ENCODE measurements at places on chromosomes 5 and 9.

- no peak for DNase-seq
Observed at GRCh38 chr5:78562714-78563330, 85.8 kb downstream of the LHFPL2 start.

DNA sequence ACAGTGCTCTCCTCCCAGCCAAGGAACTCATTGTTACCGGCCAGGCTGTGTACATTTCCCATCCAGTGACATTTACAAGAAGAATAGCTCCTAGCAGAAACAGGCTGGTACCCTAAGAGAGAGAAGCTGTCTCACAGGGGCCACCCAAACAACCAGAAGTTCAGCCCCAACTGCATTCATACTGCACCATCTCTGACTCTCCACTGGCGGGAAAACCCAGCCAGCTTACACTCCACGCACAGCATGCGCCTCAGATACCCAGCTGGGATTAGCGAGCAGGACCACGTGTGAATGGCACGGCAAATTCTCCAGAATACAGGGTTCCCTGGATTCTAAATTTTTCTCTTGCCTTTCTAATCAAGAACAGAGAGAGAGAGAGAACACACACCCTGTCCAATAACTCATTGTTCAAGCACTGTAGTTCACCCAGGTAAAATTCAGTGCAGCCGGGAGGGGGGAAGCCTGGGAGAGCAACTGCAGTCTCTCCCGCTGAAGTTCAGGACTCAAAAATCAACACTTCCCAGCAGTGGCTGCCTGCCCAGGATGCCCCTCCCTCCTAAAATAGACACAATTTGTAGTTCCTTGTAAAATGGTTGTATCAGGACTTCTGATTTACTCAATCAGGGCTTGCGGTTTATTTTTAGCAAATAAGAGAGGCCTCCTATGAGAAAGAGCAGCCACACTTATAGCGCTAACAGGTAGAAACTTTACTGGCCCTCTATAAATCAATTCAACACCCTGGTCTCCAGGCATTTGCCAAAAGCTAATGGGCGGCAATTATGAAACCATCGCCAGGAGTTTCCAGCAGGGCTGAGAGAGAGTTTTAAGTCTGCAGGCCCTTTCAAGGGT is 2.2 kb downstream of the COL23A1 start:
- no peak for DNase-seq

DNA sequence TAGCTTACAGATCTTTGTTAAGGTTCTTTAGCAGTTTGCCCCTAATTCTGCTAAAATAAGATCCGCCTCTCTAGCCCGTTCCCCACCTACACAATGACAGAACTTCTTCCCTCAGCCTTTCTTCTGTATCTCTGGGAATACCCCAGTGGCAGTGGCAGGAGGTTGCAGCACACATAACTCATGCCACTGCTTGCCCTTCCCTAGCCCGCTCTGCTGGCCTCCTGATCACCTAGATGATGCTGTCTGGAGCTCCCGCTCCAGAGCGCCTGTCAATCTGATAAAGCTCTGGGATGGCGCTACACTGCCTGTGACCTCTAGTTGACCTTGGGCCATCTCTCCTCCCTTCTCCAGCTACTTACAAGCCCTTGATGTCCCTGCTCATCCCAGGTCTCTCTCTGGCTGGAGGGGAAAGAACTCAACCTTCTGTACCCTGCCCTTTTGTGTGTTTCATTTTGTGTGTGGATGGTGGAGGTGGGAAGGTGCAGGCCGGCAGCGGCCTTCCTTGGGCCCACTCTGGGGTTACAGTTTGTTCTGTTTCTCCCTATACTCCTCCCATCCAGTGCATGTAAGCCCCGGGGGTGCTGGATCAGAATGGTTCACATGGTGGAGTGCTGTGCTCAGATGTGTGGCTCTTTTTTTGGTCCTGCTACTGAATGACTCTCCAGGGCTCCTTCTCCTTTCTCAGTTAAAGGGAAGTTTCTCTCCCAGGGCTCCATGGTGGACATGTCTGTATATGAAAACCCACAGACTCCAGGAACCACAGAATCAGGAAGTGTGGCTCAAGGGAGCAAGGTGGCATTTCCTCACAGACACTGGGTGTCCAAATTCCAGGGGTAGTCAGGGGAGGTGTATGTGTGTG is 29.1 kb downstream of the MTX3 start:
- DNase-seq: no peak

DNA sequence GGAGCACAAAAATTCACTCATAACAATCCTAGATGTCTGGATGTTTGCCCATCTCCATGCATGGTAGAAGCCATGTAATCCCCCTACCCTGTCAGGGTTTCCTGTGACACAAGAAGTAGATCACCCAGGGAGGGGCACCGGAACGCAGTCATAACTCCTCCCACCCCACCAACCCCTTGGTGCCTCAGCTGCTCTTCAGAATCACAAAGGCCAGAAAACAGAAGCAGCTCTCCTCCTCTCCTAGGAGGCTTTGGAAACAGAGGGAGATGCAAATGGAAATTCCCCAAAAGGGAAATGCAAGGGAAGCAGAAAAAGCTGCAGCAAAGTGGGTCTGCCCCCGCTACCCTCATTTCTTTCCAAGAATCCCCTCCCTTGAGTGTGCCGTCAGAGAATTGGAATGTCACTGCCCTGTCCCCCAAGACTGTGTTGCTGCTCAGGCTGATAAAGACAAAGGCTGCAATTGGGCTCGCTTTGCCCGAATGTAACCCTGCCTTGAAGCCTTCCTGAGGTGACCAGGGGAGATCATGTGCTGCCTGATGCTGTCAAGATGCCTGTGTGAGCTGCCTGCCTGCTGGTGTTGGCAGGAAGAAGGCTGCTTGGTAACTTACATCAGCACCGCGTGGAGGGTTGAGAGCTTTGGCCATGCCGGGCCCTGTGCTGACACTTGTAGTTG is 65.5 kb upstream of the ABCA1 start:
- no peak for DNase-seq

- no peak for DNase-seq
Observed at GRCh38 chr5:6305853-6306252, 72.5 kb downstream of the MED10 start.

DNA sequence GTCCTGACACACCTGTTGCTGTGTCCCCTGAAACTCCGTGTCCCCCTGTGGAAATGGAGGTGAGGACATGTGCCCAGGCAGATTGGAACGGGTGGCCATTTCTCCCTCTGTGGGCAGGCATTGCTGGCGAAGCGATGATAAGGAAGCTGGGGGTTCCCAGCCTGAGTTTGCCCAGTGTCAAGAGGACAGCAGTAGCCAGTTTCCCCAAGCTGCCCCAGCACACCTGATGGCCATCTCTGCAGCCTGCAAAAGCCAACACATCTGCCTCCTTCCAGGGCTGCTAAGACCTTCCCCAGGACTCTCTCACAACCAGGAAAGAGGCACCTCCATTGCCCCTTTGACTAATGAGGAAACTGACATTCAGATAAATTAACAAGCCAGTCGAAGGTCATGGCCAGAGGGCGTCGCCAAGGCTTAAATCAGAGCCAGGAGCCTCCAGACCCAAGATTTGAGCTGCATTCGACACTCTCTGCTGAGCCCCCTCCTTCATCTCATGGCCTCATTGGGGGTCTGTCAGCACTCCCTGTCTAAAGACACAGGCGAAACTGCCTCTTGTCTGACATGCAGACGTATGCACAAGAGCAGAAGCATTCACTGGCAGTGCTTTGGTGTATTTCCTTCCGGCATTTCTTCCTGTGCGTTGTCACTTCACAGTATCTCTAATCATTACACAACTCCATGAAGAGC is 10.4 kb upstream of the WNK2 start:
- no peak for DNase-seq

GRCh38 chr5:91296674-91297143 is 86.4 kb downstream of the ARRDC3 start:
- DNase-seq: no peak

GRCh38 chr5:143790457-143791112 is 21.4 kb upstream of the HMHB1 start:
- DNase-seq: no peak

GRCh38 chr9:127949827-127950512 is 12.3 kb upstream of the DPM2 start:
- no peak for DNase-seq

GRCh38 chr9:129945314-129945713 is 97.7 kb downstream of the FNBP1 start:
- DNase-seq: no peak

DNA sequence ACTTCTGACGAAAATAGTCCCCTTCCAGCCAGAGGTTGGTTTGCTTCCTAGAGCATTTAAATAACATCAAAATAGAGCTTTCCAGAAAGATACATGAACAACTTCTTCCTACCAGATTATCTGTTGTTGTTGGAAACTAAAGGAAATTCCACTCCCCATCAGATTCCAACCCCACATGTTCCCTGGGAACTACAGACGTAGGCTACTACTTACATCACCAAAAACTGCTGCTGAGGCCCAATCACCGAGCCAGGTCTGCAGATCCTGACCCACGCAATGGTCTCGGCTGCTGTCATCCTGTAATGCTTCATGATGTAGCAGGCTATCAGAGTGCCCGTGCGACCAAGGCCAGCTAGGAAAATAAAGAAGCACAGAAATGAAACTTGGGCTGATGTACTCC is 73.4 kb downstream of the HABP4 start:
- no peak for DNase-seq

DNA sequence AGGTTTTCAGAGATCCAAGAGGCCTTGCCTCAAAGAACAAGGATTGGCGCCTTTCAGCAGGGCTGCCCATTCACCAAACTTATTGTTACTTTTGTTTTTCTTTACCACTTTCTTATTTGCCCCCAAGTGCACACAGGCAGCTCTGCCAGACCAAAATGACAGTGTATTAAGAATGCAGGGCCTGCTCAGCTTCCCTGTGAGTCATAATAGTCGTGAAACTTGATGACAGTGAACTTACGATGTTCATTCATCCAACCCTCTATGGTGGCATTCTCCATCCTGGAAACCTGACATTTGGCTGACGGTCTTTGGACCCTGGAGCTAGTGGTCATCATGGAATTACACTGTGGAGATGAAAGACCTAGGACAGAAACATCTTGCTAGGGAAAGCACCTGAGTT is 44.3 kb downstream of the UBE2QL1 start:
- no peak for DNase-seq

DNA sequence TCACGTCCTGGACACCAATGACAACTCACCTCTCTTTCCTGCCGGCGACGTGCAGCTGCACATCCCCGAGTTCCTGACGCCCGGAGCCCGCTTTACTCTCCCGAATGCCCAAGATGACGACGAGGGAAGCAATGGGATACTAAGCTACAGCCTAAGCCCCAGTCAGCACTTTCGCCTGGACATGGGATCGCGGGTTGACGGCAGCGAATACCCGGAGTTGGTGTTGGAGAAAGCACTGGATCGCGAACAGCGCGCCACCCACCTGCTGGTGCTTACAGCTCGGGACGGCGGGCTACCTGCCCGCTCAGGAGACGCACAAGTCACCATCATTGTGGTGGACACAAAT is 1.1 kb downstream of the PCDHAC1 start:
- DNase-seq: no peak

- DNase-seq: no peak
Observed at GRCh38 chr5:110884005-110884404, 145.2 kb downstream of the SLC25A46 start.

GRCh38 chr5:135032695-135032998 is 1.4 kb downstream of the PITX1 start:
- no peak for DNase-seq

GRCh38 chr5:139473565-139473964 is 2.8 kb downstream of the SMIM33 start:
- DNase-seq: no peak

DNA sequence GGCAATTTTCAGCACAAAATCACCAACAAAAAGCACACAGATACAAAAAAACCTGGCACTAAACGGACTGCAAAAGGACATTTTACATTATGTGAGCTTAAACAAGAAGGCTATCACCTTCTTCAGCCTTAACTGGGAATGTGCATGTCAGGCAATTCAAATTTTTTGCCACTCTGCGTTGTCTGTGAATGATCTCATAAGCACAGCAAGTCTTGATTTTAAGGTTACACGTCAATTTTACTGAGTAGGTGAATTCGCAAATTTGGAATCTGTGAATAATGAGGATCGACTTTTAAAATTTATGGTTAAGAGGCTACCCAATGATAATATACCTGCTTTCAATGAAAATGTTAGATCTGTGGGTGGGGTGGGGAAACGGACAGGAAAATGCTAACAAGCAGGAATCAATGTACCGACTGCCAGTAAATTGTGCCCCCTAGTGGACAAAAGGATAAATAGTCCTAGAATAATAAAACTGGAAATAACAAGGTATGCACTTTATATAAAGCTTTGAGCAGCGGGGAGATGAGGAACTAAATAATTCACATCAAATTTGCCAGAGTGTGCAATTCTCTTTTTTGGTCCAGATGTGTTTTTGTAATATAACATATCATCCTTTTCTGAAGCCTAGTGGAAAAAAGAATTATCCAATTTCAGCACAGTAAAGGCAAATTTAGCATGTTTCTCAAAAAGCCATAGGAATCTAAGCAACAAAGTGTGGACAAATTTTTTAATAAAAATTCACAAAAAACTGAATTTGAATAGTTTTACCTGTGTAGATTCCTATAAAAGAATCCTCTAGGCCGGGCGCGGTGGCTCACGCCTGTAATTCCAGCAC is 20.5 kb downstream of the EQTN start:
- no peak for DNase-seq

DNA sequence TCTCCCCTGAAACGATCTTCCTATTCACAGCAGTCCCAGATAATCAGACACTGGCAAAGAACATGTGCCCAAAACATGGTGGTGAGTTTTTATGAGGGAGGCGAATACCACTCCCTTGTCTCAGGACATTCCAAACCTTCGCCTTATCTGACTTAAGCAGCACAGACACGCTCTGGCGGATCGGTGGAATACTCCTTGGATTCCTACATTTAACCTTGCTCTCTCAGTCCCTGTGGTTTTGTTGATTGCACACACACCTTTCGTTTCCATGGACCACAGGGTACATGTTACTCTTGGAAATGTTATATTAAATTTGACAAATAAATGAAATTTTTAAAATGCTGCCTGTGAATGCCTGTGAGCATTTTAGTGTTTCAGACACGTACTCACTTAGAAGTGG is 87.8 kb upstream of the CPEB4 start:
- DNase-seq: no peak

DNA sequence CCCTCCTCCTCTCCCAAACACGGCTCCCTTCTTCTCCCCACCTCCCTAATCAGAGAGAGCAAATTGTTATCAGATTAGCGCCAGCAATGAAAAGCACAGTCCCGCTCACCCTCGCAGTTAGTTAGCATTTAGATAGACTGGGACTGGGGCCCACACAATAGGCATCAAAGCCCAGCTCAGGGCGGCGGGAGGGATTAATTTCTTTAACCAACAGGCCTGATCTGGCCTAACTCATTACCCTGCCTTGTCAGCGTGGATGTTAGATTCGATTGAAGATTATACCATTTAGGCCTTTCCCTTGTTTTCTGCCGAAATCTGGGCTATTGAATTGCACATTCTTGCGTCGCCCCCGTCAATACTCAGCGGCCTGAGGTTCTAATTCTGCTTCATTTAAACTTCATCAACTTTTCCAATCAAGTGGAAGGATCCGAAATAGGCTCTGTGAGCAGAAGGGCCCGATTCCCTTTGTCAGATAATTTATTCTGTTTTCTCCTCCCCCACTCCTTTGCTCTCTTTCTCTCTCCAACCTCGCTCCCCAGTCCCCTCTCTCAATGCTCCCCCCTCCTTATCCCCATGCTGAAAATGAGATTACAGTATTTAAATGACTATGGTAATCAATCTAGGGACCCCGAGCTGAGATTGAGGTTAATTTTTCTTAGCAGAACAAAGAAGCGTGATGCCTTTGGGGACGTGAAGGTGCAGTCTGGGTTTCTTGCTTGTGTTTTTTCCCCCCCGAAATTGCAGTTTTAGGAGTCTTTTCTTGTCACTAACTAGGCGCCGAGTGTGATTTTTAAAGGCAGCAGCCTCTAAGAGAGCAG is 15.1 kb downstream of the CFAP77 start:
- DNase-seq: no peak

Measured in activated naive CD4-positive, alpha-beta T cell (primary cell).